Activated CD4-positive, alpha-beta T cell treated with anti-CD3 and anti-CD28 coated beads, Interleukin-2, Interleukin-4, amounts not matched to agents 100 ng/mL and 50 ng/mL, durations not matched to agents 16 hours and 8 hours (primary cell): ENCODE measurements at places on chromosomes 16 and 17.

GRCh38 chr16:50402298-50402895, 33.6 kb upstream of the BRD7 start:
- no peak for DNase-seq

DNA sequence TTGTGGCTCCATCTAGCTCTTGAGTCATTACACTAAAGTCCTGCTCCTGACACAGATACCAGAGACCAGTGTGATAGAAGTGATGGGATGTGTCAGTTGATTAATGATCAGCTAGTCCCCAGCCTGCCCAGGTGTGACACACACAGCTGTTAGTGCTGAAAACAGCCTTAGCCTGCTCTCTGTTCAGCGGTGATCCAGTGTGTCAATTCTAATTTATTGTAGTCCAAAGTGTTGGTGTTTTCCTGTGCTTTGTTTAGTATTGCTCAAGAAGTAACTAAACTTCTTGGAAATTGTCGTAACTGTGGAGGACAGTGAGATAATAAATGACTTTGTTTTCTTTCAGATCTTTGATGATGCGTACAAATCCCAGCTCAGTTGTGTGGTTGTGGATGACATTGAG, 92.3 kb downstream of the WNT3 start:
- no peak for DNase-seq

- no peak for DNase-seq
Measured at GRCh38 chr16:55044201-55044975, 113.7 kb downstream of the IRX5 start.

DNA sequence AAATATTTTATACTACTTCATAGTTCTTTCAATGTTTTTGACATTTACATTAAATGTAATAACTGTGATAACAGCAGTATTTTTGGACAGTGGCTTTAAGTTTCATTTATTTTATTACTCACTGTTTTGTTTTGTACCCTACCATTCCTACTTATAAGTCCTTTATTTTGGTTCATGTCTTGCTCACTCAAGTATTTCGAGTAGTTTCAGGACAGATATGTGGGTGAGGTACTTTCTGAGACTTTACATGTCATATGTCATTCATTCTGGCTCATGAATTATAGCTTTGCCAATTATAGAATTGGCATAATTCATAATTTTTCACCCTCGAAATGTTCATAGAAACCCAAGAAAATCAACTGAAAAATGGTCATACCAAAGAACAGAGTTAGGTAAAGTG, 44.4 kb downstream of the PIK3R5 start:
- no peak for DNase-seq

DNA sequence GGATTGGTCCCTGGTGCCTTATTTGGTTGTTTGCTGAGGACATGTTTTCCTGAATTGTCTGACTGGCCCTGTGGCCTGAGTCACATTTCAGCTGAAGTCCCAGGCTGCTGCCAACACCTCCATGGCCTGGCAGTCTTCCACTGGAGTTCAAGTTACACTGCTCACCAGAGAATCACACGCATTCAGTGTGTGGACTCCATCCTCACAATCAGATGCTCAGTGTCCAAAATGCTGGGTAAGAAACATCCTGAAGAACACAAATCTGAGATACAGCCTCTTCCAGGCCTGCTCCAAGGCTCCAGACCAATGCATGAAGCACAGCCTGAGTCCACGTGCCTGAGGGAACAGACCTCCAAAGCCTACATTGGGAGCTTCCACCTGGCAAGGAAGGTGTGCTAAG, 19.2 kb downstream of the CD300LB start:
- no peak for DNase-seq
